ENCODE measurements at places on chromosomes 7 and 10. TPM values are rescaled to one million over a fixed set of nuclear protein-coding genes. Genes with fewer than 3 reads are reported as not detected.

The ELFN1 gene
- total RNA-seq = 2.4 TPM

- no peak for DNase-seq
Observed at GRCh38 chr10:11204351-11204942, 186.8 kb downstream of the CELF2 start.

DNA sequence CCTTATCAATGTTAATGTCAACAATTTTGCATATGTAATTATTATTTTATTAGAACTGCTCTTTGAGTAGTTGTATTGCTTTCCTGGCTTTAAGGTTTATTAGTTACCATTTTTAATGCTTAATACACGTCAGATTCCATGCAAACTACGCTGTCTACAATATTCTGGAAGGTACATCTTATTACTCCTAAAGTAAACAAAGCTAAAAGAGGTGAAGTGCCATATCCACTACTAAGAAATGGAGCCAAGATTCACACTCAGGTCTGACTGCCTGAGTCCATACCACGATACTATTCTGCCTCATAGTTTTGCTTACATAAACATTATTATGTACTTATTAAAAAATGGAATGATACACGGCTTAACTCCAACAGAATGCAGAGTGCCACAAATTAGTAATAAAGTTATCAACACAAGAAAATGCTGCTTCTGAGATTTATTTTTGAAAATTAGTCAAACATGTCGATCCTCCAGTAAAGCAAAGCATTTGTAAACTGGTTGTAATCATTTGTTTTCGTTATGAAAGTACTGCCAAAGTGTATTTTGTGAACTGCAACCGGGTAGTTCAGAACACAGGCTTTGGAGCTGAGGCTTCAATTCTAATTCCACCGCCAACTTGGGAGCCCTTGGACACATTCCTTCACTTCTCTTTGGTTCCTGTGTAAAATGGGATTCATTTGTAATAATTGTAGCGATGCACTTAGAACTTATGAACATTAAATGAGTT lies 1.1 kb upstream of the DMTF1 start:
- DNase-seq = no peak

The HOXA5 gene
- 20.1 TPM for total RNA-seq

The ACSL5 gene
- 11.3 TPM for total RNA-seq

- no peak for DNase-seq
Observed at GRCh38 chr7:47715631-47716068, 133.7 kb upstream of the TNS3 start.

- no peak for DNase-seq
Observed at GRCh38 chr7:129225931-129226572, 1.2 kb downstream of the AHCYL2 start.

DNA sequence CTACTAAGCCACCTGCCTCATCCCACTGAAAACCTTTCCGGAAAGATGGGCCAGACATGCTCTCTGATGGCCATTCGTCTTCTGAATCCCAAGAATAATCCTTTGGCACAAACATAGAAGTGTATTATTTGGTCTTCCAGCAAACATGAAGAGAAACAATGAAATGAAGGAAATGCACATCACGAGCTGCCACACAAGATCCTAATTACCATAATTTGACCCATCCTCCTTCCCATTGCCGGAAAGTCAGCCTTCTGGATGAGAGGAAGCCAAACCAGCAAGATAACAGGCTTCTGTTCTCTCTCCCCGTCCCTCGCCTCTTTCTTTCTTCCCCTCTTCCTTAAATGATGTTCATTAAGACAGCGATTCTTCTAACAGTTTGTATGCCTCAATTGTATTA lies 218.9 kb upstream of the KMT2E start:
- DNase-seq = no peak

DNA sequence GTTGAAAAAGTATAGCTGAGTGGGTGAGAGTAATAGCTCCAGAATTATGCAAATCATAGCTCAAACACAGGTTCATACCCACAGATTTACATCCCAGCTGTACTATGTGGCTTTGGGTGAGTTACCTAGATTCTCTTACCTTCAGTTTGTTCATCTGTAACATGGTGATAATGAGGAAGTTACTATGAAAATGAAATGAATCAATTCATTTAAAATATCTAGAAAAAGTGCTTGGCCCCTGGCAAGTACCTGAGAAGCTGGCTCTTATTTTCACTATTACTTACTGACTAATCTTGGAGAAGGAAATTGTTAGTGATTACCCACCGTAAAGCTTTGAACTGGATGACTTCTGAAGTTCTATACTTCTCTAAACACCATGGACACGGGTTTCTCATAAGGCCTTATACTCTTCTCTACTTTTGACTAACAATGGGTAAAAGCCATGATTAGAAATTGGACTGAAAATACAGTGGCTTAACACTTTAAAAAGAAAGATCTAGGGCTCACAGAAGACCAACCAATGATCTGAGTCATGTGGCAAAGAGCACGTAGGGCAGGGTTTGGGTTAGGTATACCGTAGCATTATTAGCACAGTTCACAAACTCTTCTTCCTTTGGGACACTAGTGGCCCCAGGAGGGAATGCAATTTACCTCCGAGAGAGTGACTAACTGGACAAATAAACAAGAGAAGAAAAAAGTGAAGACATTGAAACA lies 149.2 kb downstream of the PLPP4 start:
- DNase-seq = no peak

The CPN1 gene
- not detected for total RNA-seq

GRCh38 chr10:31678575-31679516 lies 249.8 kb downstream of the ARHGAP12 start:
- no peak for DNase-seq

- DNase-seq = no peak
Observed at GRCh38 chr10:35126062-35126529, 550 bp upstream of the CREM start.

DNA sequence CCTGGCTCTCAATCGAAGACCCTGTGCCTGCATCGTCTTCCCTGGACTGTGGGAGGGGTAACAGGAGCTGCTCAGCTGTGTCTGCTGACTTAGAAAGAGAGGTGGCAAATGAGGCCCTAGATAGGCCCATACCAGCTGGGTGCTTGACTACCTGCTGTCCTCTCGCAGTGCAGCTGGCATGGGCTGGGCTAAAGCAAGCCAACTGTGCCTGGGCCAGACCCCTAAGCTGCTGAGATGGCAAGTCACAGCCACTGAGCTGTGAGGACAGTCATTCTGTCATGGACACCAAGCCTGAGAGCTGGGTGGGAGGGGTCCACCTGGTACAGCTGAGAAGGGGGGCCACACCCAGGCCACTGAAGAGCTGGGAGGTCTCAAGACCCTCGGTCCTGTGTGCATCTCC lies 45.8 kb upstream of the AQP1 start:
- no peak for DNase-seq

- DNase-seq = no peak
Observed at GRCh38 chr10:25036381-25036780, 20.0 kb downstream of the THNSL1 start.

GRCh38 chr10:35218339-35218955 lies 91.8 kb downstream of the CREM start:
- DNase-seq = peak; percentile 93

The HMX2 gene
- not detected for total RNA-seq

The AKR1C4 gene
- total RNA-seq = not detected

- peak; percentile 31 for DNase-seq
Observed at GRCh38 chr10:80471715-80472233, 17.7 kb downstream of the TSPAN14 start.

The CRCP gene
- total RNA-seq = 31.2 TPM

GRCh38 chr7:43636093-43636492 lies 53.2 kb downstream of the STK17A start:
- no peak for DNase-seq

DNA sequence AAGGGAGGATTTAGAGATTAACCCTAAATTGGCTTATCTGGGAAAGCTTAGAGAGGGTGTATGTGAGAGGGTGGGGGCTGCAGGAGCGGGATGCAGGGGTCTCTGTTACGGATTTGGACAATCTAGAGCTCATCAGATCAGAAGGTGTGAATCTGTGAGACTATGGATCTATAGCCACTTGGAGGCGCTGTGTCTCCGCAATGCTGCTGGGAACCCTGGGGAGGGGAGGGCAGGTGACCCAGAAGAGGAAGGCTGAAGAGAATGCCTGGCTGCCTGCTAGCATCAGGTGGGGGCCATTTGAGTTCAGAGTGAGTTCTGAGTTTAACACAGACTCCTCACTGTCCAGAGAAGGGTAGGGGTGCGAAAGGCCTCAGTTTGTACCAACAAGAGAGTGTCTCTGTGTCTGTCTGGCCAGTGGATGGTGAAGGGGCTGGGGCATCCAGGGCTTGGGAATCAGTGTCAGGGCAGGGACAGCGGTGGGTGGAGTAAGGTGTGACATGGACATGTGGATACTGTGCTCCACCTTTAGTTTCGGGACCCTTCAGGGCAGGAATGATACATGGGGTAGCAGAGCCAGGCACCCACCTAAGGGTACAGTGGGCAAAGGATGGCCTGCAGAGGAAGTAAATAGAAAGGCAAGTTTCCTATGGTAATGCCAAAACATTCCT lies 187.3 kb upstream of the PRSS58 start:
- DNase-seq = no peak

DNA sequence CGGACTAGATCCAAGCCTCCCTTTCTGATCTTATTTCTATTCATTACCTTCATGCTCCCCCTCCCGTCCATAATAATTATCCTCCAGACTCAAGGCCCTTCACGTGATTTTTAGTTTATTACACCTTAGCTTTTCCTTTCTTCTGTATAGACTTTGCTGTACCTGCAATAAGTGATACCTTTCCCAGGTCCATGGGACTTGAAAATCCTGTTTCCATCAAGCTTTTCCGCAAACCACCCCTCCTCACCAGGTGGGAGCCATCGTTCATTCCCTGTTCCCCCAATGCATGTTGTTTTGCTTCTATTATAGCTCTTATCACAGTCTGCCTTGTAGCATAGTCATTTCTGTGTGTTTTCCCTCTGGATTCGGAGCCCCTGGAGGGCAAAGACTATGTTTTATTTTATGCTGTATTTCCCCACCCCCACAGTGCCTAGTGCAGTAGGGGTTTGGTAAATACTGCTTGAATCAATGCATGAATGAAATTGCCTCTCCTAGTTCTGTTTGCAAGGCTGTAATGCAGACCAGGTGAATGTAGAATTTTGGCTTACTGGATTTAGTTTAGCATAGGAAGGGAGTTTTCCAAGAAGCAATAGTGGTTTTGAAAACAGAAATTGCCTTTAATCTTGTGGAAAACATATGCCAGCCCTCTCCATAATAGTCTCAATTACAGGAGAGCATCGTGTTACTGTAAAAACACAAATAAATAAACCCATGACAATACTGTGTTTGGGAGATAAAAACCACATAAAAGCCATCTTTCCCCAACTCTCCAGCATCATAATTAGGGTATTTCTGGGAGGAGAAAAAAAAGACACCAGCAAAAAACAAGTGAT lies 213.4 kb downstream of the AUTS2 start:
- DNase-seq = no peak

- DNase-seq = no peak
Observed at GRCh38 chr10:60262647-60263126, 127.0 kb downstream of the ANK3 start.

All from sciatic nerve (tissue), 2 donors.